T-cell (primary cell): ENCODE measurements at places on chromosomes 6 and 20.

- no peak for DNase-seq
Measured at GRCh38 chr20:61271312-61272231, 19.5 kb downstream of the CDH4 start.

DNA sequence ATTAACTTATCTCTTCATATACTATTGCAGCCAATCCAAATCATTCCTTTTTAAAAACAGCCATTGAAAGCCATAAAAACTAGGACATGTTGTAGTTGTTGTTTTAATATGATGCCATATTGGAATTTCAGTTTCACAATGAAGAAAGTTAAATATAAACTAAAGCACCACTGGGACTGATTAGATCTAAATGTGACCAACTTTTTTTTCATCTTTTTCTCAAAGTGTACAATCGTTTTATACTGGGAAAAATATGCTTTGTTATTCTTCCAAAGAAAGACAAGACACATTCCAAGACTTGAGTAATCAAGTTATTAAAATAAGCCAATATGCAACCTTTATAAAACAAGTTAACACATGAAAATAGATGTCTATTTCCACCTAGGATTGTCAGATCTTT is 68.5 kb downstream of the THEMIS start:
- DNase-seq: no peak

DNA sequence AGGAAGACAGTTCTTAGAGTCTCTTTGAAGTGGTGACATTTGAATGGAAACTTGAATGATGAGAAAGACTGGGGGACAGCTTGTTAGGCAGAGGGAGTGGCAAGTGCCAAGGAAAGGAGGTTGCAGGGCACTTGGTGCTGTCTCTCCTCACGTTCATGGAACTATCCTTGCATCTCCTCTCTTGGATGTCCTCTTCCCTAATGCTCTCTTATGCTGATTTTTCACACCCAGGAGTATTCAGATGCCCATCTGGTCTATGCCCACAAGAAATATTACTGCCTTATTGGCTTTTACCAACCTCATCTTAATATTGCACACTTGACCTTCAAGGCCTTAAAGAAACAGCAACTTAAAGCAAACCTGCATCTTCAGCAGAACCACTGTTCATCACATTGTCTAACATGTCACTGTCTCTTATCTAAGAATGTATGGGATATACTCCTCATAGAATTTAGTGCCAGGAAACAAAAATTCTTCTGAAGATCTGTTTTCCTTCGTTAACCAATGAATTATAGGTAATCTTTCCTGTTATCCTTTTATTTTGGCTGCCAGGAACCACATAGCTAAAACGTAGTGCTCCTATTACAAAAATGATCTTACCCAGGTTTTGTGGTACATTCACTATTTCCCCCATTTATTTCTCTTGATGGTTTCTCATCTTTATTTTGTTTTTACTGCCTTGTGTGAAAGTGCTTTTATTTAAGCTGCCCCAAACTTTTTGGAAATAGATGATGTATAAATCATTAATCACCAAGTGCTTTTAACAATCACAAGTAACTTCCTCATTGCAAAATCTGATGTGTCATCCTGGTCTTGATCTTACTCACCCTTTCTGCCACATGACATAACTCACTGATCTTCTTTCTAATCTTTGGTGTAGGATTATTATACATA is 12.8 kb downstream of the RGS17 start:
- no peak for DNase-seq

GRCh38 chr6:108589244-108589791 is 28.6 kb downstream of the FOXO3 start:
- DNase-seq: no peak

GRCh38 chr6:28747083-28747630 is 176.6 kb downstream of the TRIM27 start:
- no peak for DNase-seq
